Transverse colon (tissue), 4 donors: ENCODE measurements at places on chromosomes 7 and 10. TPM values are rescaled to one million over a fixed set of nuclear protein-coding genes. Genes with fewer than 3 reads are reported as not detected.

ITIH5 gene
- 19.5 TPM for total RNA-seq

NUTM2D gene
- total RNA-seq = 5.2 TPM

DNA sequence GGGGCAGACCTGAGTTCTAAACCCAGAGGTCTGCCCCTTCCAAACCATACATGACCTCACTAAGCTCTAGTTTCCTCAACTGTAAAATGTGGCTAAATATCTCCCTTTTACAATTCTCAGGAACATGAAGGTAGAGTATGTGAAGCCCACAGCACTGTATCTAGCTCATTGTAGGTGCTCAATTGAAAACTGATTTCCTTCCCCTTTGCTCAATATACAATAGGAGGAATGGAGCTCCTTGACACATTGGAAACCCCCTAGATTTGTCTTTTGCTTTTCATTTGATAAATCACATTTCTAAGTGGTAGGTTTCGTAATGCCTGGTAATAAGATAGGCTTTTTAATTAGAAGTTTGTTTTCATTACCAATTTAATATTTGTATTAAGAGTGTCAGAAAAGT, 153.3 kb downstream of the ARID5B start:
- DNase-seq = no peak
- no peak overlapping the region for H3K4me3 ChIP-seq
- H3K27ac ChIP-seq = peak overlapping the region; percentile 91

GRCh38 chr7:69808391-69808790, 210.1 kb downstream of the AUTS2 start:
- H3K4me1 ChIP-seq = peaks cover 1% of the 10 kb centered on the region
- DNase-seq = no peak
- H3K27ac ChIP-seq = no peak overlapping the region
- H3K36me3 ChIP-seq = no peaks in the 10 kb centered on the region
- H3K4me3 ChIP-seq = no peak overlapping the region

- H3K36me3 ChIP-seq = no peaks in the 10 kb centered on the region
- H3K27ac ChIP-seq = no peak overlapping the region
- no peak overlapping the region for H3K4me3 ChIP-seq
- H3K4me1 ChIP-seq = no peaks in the 10 kb centered on the region
These were observed 148.4 kb downstream of the CREB5 start for GRCh38 chr7:28560767-28561166.

- no peaks in the 10 kb centered on the region for H3K27me3 ChIP-seq
- H3K4me1 ChIP-seq = peaks cover 1% of the 10 kb centered on the region
- no peak for DNase-seq
These were observed 7.2 kb downstream of the WDR37 start for GRCh38 chr10:1063232-1063865.

DNA sequence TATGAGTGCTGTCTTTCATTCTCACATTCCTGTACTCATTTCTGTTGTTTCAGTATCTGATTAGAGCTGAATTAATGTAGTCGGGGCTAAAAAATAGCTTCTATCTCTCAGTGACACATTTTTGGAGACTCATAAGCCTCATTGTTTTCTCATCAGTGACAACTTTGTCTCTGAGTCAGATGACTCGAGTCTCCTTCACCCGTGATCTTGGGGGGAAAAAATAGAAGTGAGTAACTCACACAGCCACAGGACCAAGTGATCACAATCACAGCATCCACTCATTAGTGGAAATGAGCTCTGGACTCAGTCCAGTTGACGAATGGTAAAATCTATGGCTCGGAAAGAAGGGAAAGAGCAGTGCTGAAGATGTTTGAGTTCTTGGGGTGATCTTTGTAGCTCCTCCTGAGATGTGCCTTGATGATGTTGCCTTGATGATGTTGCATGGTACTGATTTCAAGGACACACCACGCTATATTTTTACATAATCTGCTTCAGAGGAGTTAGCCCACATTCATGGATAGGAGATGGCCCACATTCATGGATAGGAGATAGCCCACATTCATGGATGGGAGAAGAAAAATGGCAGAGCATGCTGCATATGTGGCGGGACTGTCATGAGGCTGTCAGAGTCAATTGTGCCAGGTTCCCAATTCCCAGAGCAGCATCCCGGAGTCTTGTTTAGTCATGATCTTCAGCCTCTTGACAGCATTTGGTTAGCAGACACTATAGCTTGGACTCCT, 214.7 kb downstream of the CELF2 start:
- no peak for DNase-seq
- no peak overlapping the region for H3K4me3 ChIP-seq
- no peak overlapping the region for H3K27ac ChIP-seq
- H3K36me3 ChIP-seq = no peaks in the 10 kb centered on the region
- peaks cover 10% of the 10 kb centered on the region for H3K4me1 ChIP-seq
- no peaks in the 10 kb centered on the region for H3K27me3 ChIP-seq
